ENCODE measurements at places on chromosomes 5 and 9. TPM values are rescaled to one million over a fixed set of nuclear protein-coding genes. Genes with fewer than 3 reads are reported as not detected.

Gene GPR150
- polyA plus RNA-seq = 0.24 TPM

Gene DHFR
- polyA plus RNA-seq = 15.7 TPM

Gene DNAH5
- 12.4 TPM for polyA plus RNA-seq

Gene RECK
- polyA plus RNA-seq = 103 TPM

Gene CHSY3
- 0.43 TPM for polyA plus RNA-seq

Gene PRR16
- 27.2 TPM for polyA plus RNA-seq

Gene ORM1
- not detected for polyA plus RNA-seq

Gene FAM221B
- polyA plus RNA-seq = not detected

Gene PLAC8L1
- polyA plus RNA-seq = 0.15 TPM

Gene TEK
- polyA plus RNA-seq = 35.2 TPM

Gene SPATA24
- polyA plus RNA-seq = 3.9 TPM

GRCh38 chr5:142512043-142513042, 173.5 kb downstream of the FGF1 start:
- DNase-seq = no peak

DNA sequence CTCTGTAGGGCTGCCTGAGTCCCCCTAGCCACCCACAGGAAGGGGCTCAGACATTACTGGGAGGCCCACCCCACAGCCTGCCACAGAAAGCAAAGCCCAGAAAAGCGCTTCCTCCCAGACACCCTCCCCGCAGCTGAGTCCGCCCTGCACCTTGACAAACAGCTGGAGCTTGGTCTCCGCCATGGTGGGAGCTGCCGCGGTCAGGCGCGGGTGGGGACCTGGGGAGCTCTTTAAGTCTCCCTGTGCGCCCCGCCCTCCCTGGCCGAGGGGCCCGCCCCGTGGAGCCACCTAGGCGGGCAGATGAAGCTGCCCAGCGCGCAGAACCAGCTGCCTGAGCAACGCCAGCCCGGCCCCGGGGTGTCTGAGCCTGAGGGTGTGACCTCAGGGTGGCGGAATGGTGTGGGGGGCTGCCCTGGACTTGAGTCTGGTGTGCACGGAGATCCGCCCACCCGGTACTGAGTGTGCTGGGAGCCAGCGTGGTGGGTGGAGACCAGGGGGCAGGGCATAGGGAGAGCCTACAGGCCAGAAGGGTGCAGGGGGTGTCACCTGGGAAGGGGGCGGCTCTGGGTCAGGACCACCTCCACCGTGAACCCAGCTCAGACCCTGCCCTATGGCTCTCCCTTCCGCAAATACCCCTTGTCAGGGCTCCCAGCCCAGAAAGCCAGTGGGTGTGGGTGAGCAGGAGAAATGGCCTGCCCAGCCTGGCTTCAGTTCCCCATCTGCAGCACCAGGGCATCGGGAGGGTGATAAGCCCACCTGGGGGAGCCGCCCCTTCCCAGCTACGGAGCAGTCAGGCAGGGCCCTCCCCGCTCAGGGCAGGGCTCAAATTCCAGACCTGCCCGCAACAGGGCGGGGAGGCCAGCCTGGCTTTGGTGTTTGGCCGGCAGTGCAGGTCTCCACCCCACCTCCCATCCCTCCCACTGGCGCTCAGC, at the start of gene CLIC3:
TSS of gene CLIC3 (minus strand) at position 208 of the 932 bp plus-strand sequence. CDS start at position 183, 25 bp downstream.
- no peak for DNase-seq

- DNase-seq = no peak
These were observed 13.4 kb downstream of the ADAM19 start for GRCh38 chr5:157562111-157562581.

GRCh38 chr5:37771203-37771611, 68.6 kb downstream of the GDNF start:
- no peak for DNase-seq

DNA sequence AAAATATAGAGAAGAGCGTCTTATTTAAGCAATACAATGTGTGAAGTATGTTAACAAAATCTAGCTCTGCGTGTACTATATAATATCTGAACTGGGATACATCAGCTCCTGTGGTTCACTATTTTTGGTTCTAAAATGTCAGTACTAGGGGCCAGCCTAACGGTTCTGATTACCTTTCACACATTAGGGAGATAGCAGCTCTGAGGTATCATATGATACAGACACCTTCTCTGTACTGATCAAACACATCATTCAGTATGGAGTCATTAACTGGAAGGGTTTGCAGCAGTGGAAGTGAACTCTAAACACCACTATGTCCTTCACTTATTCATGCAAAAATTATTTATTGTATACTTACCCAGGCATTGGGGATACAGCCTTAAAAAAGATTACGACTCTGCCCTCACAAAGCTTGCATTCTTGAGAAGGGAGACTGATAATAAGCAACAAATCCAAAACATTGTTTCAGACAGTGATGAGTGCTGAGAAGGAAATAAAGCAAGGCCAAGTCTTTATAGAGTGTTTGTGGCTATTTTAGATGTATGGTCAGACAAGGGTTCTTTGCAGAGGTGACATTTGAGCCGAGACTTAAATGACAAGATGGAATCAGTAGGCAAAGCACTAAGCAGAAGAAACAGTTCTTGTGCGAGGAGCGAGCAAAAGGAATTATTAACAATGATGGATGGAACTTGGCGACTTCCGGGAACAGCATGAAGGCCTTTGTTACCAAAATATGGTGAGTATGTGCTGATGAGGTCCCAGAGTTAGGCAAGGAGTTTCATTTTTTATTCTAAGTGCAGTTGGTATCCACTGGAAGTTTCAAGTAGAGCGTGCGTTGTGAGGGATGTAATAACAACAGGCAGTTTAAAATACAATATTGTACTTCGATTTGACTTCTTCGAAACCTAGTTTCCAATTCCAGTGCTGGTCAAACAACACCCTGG, 1.8 kb upstream of the LNPEP start:
- peak; percentile 4 for DNase-seq

GRCh38 chr9:115849679-115850412, 303.7 kb upstream of the PAPPA start:
- no peak for DNase-seq

GRCh38 chr9:33151601-33152000, 15.5 kb downstream of the B4GALT1 start:
- DNase-seq = no peak

- no peak for DNase-seq
These were observed 583 bp upstream of the AQP3 start for GRCh38 chr9:33447799-33448553.

DNA sequence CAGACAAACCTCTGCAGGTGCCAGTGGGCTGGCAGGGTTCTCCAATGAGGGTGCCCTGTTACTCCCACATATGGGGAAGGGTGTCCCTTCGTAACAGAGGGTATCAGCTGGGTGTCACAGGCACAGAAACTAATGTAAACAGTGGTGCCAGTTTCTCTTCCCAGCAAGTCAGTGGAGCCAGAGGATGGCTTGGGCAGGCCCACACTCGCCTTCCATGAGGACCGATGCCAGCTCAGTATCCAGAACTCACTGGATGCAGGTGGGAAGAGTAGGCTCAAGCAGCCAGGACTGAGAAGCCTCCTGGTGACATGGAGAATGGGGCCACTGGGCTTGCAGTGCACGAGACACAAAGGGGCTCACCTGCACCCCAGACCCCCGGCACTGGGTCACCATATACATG, 30.4 kb downstream of the FSTL4 start:
- no peak for DNase-seq

DNA sequence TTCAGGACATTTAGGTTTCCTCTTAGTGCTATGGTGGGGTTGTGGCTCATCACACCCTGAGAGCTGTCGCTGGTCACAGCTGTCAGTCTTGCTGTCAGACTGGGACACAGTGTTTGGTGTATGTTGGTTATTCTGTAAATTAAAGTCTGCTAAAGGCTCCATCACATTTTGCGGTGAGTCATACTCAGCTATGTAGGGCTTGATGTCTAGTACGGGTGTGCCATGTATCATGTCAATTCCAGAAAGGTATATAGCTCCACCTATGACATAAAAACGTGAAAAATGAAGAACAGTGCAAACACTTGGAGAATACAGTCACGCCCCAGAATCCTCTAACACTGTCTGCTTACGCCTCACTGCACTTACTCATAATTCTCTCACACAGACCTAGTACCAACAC, 11.9 kb downstream of the TRMO start:
- no peak for DNase-seq

DNA sequence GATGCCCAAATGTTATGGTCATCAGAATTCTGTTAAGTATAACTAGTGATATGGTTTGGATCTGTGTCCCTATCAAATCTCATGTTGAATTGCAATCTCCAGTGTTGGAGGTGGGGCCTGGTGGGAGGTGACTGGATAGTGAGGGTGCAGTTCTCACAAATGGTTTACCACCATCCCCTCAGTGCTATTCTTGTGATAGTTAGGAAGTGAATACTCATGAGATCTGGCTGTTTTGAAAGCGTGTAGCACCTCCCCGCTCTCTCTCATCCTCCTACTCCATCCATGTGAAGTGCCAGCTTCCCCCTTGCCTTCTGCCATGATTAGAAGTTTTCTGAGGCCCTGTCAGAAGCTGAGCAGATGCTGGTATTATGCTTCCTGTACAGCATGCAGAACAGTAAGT, 359.5 kb downstream of the TMEM167A start:
- no peak for DNase-seq

GRCh38 chr5:135154197-135154596, 120.2 kb upstream of the PITX1 start:
- no peak for DNase-seq

- no peak for DNase-seq
These were observed 58.1 kb downstream of the SLIT3 start for GRCh38 chr5:169242849-169243186.

- DNase-seq = no peak
These were observed 6.8 kb downstream of the ATOX1 start for GRCh38 chr5:151751593-151751992.

DNA sequence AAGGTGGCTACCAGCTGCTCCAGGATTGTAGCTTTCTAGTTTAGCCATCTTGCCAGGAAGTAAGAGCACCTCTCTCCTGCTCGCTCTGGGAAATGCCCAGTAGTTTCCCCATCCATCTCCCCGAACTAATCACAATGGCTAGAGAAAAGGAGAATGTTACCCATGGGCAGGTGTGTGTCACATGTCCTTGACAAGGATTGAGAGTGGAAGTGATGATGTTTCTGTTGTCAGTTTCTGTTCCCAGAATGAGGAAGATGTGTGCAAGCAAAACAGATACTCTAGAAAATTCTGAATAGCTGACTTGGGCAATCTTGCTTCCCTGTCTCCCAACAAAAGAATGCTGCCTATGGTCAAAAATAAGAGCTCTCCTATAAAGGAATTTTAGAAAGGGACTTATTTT, 429.5 kb downstream of the EBF1 start:
- DNase-seq = no peak

- DNase-seq = no peak
These were observed 15.3 kb upstream of the GRXCR2 start for GRCh38 chr5:145887976-145888574.

GRCh38 chr5:41445937-41446563, 64.4 kb downstream of the PLCXD3 start:
- no peak for DNase-seq

DNA sequence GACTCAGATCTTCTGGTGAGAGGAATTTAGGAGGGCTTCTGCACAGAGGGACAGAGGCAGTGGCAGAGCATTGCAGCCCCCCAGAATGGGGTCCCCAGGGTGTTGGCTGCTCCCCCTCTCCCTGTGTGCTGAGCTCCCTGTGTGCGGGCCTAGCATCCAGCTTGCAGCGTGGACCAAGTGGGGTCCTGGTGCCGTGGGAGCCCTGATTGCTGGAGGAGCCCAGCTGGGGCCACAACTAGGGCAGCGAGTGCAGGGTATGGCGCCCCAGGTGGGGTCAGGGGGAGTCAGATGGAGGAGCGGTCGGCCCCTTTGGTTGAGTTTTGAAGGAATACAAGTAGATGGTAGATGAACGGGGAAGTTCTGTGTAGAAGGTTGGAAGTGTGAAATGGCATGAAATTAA, 66.7 kb downstream of the TRIO start:
- no peak for DNase-seq

GRCh38 chr9:134983074-134983473, 65.4 kb upstream of the FCN1 start:
- no peak for DNase-seq

GRCh38 chr5:230711-231110, 12.6 kb downstream of the SDHA start:
- DNase-seq = no peak

DNA sequence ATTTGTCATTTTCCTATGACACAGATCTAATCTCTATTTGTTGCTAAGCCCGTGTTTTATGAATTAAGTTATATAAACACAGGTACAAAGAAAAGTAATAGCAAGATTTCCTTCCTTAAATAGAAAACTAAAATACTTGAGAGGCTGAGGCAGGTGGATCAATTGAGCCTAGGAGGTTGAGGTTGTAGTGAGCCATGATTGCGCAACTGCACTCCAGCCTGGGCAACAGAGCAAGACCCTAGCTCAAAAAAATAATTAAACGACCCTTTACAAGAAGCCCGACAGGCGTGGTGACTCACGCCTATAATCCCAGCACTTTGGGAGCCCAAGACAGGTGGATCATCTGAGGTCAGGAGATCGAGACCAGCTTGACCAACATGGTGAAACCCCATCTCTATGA, 36.8 kb downstream of the FAM169A start:
- no peak for DNase-seq

DNA sequence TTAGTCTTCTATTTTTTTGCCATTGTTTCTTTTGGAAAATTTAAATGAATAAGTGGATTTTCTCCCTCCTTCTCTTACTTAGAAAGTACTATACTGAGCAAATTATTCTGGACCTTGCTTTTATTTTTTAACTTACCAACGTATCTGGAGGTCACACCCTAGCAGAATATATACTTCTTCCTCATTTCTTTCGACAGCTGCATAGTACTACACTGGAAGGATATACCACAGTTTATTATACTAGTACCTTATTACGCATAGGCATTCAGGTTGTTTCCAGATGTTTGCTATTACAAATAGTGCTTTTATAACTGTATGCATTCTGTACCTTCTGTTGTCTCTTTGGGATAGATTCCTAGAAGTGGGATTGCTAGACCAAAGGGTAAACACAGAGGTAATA, 16.7 kb downstream of the RC3H2 start:
- DNase-seq = no peak

DNA sequence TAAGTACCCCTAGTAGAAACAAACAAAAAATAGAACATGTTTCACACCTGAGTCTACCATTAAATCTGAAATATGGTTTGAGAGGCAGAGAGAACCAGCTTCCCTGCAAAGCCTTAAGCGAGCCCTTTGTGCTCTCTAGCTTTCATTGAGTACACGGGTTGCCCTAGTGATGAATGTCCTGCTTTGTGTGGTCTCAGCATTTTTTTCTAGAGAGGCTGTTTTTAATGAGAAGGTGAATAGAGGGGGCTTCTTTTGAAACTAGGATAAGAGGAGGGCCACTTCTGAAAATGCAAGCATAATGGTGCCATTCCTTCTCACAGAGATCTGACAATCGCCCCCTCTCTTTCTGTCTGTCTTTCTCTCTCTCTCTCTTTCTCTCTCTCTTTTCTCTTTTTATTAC, 131.3 kb downstream of the MACIR start:
- no peak for DNase-seq

GRCh38 chr5:178293815-178294214, 61.2 kb upstream of the PHYKPL start:
- DNase-seq = no peak
